ENCODE measurements at places on chromosomes 12 and 14. TPM values are rescaled to one million over a fixed set of nuclear protein-coding genes. Genes with fewer than 3 reads are reported as not detected.

The CCDC198 gene
- not detected for total RNA-seq

The SLCO1C1 gene
- total RNA-seq, result 4.2 TPM

The GPRC5D gene
- total RNA-seq, result not detected

The EXD2 gene
- total RNA-seq, result 24.3 TPM

The KRT82 gene
- total RNA-seq, result not detected

The MYH6 gene
- total RNA-seq, result not detected

The IRAK3 gene
- total RNA-seq, result 4.0 TPM

The MUCL1 gene
- total RNA-seq, result not detected

The DCN gene
- total RNA-seq, result 145 TPM

The ETFBKMT gene
- 2.9 TPM for total RNA-seq

The RBMS2 gene
- total RNA-seq, result 40.2 TPM

The ATXN2 gene
- total RNA-seq, result 43.0 TPM

The MYO1H gene
- total RNA-seq, result 0.31 TPM

The TMEM132D gene
- total RNA-seq, result 0.15 TPM

The CLEC6A gene
- not detected for total RNA-seq

The SOX5 gene
- total RNA-seq, result 3.9 TPM

The VDR gene
- total RNA-seq, result 143 TPM

The MARCHF9 gene
- total RNA-seq, result 13.1 TPM

The ACOT2 gene
- 54.2 TPM for total RNA-seq

The CD27 gene
- 4.4 TPM for total RNA-seq

The OTX2 gene
- total RNA-seq, result not detected

The FITM1 gene
- 1.0 TPM for total RNA-seq

The KCNH3 gene
- total RNA-seq, result not detected

The GRIP1 gene
- 3.5 TPM for total RNA-seq

The GNPTAB gene
- total RNA-seq, result 90.2 TPM

The ARF3 gene
- total RNA-seq, result 271 TPM

The SLC38A4 gene
- 8.0 TPM for total RNA-seq

The SOAT2 gene
- total RNA-seq, result not detected

The RNASE2 gene
- total RNA-seq, result 0.47 TPM

The SLC2A14 gene
- 0.37 TPM for total RNA-seq

The ALDH1L2 gene
- 1.2 TPM for total RNA-seq

The ALX1 gene
- not detected for total RNA-seq

The TBX3 gene
- total RNA-seq, result 10.6 TPM

The IGFBP6 gene
- total RNA-seq, result 24.5 TPM

The ZNF891 gene
- 1.4 TPM for total RNA-seq

The BBOF1 gene
- total RNA-seq, result 4.5 TPM

The KRT85 gene
- not detected for total RNA-seq

The FOXN3 gene
- 78.3 TPM for total RNA-seq

The FAM186B gene
- 0.25 TPM for total RNA-seq

The WNT5B gene
- total RNA-seq, result 4.5 TPM

The SLC25A47 gene
- 0.28 TPM for total RNA-seq
